NK-92 treated with Interleukin-12 subunit alpha and Interleukin-12 subunit beta, amount 100 ng/mL, for 24 hours (cell line): ENCODE measurements at places on chromosomes 12 and 14.

DNA sequence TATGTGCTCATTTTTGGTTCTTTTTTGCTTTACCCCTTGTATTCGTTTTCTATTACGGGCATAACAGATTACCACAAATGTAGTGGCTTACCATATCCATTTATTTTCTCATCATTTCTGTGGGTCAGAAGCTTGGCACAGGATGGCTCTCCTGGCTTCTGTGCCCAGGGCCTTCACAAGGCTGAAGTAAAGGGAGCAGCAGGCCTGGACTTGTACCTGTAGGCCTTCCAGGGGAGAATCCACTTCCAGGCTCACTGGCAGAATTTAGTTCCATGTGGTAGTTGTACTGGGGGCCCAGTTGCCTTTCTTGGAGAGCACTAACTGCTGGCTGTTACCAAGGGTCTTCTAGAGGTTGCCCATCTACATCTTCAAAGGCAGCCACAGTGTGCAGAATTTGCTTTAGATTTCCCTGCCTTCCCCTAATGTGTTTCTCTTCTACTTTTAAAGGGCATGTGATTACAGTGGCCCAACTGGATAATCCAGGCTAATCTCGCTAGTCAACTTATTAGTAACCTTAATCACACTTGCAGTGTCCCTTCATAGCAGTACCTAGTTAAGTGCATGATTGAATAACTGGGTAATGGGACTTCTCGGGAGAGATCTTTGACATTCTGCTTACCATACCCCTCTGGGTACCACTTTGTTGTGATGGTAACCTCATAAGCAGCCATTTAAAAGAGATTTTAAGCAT, 67.0 kb downstream of the CRADD start:
- no peak for DNase-seq

- no peak for DNase-seq
Measured at GRCh38 chr12:9115731-9116559, at the start of gene A2M. Gene A2M, minus strand, starts transcription at chr12:9115919. Its CDS starts 70 bp downstream, at chr12:9115849.

DNA sequence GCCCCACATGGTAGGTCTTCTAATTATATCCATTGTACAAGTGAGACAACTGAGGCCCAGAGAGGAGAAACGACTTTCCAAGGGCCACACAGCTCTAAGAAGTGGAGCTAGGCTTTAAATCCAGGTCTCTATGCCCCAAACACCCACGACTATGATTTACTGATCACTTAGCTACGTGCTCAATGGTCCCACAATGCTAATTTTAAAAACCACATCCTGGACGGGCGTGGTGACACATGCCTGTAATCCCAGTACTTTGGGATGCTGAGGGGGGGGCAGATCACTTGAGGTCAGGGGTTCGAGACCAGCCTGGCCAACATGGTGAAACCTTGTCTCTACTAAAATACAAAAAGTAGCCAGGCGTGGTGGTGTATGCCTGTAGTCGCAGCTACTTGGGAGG, 8.4 kb upstream of the MLEC start:
- DNase-seq: no peak

DNA sequence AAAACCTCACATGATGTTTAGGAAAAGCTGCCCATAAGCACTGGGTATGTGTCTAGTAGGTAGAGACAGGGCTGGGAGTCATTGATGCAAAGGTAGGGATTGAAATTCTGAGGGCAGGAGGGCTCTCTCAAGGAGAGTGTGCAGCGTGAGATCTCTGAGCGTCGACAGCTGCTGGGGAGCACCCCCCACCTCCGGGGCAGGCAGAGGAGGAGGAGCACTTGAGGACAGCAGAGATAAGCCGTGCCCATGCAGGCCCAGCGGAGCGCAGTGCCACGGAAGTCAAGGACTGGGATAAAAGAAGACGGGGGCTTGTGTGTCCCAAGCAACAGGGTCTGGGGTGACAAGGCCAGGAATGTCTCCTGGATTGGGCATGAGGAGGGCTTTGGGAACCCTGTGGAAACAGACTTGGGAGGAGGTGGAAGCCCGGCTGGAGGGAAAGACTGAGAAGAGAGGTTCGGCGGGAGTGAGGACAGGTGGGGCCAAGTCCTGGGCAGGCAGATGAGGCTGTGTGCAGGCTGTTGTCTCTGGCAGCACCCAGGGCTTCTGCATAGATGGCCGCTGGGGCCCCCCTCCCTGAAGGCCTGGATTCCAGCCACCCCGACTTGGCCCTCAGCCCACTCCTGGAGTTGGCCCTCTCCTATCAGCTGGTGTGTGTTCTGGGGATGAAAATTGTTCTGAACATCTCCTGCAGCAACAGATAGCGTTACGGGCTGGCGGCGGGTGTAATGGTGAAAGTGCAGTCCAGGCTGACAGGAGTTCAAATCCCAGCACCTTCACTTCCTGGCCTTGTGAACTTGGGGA, 1.9 kb downstream of the CACNA2D4 start:
- DNase-seq: no peak

- DNase-seq: no peak
Measured at GRCh38 chr12:68479896-68480291, 130.8 kb upstream of the RAP1B start.

DNA sequence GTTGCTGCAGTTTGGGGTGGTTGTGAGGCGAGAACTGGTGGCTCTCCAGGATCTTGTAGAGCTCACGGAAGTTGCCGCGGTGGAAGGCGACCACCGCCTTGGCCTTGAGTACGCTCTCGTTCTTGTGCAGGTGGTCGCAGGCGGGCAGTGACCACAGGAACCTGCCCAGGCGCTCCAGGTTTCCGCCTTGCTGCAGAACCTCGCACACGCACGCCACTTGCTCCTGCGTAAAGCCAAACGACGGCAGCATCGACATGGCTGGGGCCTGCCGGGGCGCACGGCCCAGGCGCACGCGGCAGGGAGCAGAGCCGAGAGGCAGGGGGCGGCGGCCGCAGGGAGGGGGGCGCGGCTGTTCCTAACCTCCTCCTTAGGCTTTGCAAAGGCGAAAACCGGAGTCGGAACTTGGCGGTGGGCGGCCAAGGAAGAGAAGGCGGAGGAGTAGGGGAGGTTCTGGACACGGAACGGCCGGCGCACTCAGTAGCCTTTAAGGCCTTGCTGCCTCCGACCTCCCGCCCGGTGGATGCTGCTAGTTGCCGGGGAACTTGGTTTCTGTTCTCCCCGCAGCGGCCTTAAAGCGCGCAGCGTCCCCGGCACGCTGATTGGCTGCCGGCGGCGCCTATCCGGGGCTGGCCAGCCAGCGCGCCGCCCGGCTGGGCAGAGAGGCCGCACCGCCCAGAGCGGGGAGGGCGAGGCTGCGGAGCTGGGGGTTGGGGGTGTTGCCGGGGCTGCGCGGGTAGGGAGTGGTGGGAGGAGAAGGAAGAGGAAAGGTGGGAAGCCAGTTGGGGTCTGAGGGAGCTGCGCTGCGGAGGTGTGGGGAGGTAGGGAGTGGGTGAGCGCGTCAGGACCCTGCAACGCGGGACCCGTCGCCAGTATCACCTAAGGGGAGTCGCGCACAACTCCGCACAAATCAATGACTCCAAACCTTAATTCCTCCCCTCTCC, at the start of gene SIX1:
SIX1 (minus strand) TSS at position 544 of the 941 bp plus-strand sequence; CDS start at position 256, 288 bp downstream.
- DNase-seq: no peak

DNA sequence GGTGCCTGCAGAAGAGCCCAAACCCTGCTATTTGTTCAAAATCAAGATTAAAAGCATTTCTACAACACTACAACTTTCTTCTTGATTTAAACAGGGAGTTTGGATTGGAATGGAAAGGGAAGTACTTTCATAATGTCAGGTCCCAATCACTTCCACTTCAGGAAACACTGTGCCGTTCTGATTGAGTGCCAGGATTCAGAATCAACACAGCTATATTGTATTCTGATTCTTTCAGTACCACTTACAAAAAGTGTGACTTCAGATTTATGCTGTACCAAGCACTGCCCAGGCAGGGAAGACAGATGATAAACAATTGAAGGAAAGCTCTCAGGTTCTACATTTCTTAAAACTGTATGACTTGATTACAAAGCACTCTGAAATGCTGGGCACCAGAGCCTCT, 3.2 kb downstream of the TDP1 start:
- DNase-seq: no peak

DNA sequence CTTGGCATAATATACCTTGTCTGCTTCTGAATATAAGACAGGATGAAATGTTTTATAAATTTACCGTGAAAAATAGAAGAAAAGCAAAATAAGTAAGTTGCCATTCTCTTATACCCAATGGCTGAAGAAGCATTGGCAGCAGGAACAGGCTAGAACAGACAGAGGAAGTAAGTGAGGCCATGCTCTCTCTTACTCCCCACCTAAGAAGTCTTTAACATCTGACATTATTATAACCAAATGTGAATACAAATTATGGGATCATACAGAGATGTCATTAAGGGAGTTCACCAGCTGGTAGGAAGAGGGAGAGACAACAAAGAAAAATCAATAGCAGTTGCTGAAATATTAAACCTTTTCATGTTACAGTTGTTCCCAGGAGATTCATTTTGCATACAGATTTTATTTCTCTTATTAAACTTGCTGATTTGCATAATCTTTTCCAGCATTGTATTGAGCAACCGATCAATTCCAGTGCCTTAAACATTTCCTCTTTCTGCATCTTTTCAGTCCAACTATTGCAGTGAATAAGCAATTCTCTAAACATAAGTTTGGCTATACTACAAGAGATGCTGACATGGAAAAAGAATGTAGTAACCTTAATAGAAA, 270.6 kb downstream of the SLC6A15 start:
- no peak for DNase-seq

GRCh38 chr14:79332504-79333197, 878.7 kb downstream of the DIO2 start:
- no peak for DNase-seq

- DNase-seq: no peak
Measured at GRCh38 chr12:115013236-115013981, 329.4 kb upstream of the TBX3 start.

DNA sequence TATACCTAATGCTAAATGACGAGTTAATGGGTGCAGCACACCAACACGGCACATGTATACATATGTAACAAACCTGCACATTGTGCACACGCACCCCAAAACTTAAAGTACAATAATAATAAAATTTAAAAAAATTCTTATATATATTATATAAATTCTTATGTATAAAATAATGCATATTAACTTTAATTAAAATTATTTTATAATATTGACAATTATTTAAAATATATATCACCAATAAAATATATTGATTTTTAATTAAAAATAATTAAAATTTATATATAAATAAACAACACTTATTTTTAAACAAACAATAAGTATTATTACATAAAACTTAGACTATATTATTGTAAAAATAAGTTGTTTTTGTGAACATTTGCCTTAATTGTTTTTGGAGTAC, 188.8 kb downstream of the SYT1 start:
- no peak for DNase-seq

DNA sequence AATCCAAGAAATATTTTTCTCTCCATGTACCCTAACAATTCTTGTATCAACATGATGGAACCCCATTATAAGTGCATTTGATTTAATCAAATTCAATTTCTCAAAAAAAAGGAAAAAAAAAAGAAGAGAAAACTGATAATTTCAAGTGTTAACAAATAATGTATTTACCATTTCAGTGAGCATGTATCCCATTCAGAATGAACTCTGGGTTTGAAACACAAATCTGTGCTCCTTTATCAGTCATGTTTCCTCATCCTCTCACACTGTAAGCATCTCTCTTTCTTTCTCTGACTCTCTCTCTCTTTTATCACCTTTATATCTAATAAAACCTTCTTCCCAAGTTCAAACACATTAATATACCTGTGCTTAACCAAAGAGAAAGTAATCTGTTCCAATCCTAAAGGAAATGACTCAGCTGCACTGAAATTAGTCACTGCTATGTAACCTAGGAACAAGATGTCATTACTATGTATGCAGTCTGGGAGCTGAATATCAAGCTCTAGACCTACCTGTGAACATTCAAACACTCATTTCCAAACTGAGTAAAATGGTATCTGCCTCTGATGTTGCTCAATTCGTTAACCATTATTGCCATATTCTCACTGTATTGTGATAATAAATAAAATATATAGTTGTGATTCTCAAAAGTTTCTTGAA, 135.0 kb upstream of the LRIG3 start:
- no peak for DNase-seq

DNA sequence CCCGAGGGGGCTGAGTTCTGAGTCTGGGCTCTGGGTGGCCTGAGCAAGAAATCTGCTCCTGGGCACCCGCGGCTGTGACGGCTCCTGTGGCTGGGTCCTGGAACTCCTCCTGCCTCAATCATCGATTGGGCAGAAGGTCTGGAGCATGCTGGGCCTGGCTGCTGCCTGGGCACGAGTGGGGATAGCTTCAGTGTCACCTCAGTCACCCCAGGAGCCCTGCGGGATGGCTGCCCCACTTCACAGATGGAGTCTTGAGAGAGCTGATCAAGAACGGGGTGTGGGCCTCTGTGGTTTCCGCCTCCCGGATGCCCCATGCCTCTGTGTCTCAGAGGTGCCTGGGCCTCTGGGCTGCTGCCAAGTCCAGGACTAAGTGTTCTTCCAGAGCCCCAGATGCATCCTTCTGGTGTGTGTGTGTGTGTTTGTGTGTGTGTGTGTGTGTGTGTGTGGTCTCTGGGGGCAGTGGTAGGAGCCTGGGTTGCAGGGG, 185.6 kb upstream of the C14orf180 start:
- no peak for DNase-seq

GRCh38 chr12:117272690-117273089, 82.4 kb upstream of the FBXO21 start:
- DNase-seq: no peak
